ENCODE measurements at places on chromosomes 1 and 21. TPM values are rescaled to one million over a fixed set of nuclear protein-coding genes. Genes with fewer than 3 reads are reported as not detected.

CCDC185 gene
- not detected for total RNA-seq

DONSON gene
- total RNA-seq = 4.7 TPM

ITLN2 gene
- total RNA-seq = not detected

OR10J1 gene
- not detected for total RNA-seq

SLAMF7 gene
- not detected for total RNA-seq

TACSTD2 gene
- not detected for total RNA-seq

ZNF683 gene
- not detected for total RNA-seq

FBLIM1 gene
- 121 TPM for total RNA-seq

COL16A1 gene
- total RNA-seq = 92.6 TPM

SPRR2E gene
- total RNA-seq = not detected

NBPF3 gene
- 8.8 TPM for total RNA-seq
